ENCODE measurements at places on chromosomes 6 and 20.

DNA sequence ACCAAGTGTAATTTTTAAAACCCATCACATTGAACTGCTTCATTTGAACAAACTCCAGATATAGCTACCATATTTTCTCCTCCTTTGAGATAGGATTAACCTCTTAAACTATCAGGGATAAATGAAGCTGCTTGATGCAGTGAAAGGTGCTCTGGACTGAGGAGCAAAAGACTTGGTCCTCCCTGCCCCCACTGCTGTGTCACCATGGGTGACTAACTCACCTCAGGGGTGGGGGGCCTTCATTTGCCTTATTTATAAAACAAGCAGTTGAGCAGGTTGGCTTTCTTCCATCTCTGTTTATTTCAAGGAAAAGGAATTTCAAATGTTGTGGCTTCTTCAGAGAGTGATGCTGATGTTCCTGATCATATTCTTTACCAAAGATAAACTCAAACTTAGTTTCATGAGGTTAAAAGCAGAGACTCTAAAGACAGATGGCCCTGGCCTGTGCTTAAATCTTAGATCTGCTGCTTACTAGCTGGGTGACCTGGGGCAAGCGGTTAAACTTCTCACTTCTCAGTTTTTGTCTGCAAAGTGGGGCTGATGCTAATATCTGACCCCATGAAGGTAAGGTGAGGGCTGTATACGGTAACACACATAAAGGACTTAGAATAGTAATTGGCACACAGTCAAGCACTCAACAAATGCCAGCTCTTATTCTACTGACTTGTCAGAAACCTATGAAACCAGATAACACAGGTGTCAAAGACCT is 50.5 kb downstream of the FHL5 start:
- no peak for DNase-seq

DNA sequence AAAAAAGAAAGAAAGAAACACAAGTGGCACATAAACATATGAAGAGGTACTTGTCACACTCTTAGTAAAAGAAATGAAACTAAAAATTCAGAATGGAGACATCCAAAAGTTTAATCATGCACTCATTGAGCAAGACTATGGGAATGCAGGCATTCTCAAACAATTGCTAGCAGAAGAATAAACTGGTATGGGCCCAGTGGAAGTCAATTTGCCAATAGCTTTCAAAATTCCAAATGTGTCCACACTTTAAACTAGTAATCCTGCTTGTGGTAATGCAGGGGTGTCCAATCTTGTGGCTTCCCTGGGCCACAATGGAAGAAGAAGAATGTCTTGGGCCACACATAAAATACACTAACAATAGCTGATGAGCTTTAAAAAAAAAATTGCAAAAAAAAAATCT is 97.4 kb downstream of the EPB41L2 start:
- no peak for DNase-seq

GRCh38 chr20:47561603-47562583 is 60.2 kb downstream of the NCOA3 start:
- no peak for DNase-seq

GRCh38 chr6:38476141-38476540 is 163.6 kb downstream of the BTBD9 start:
- DNase-seq: no peak

DNA sequence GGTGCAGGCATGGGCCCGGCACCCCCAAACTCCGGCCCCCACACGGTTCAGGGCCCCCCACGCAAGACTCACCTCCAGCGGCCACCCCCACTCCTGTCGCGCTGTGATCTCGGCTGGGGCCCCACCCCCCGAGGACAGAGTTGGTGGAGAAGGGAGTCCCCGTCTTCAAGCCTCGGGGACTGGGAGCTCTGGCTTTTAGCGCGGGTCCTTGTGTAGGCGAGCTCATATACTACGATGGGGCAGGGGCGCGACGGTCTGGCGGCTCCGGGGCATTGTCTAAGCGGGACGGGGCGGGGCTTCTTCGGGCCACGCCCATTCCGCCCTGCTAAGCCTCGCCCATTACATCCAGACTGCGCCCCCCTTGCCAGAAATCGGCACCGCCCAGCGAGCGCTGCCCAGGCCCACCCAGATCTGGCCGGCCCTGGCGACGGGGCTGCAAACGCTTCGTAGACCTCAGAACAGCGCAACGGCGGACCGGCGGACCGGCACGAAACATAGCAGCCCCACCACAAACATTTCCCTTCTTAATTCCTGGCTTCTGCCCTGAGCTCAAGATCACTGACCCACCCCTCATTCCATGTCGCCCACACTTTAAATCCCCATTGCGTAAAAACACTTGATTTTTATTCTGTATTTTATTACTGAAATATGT is 1.0 kb upstream of the DDAH2 start:
- DNase-seq: peak; percentile 81

DNA sequence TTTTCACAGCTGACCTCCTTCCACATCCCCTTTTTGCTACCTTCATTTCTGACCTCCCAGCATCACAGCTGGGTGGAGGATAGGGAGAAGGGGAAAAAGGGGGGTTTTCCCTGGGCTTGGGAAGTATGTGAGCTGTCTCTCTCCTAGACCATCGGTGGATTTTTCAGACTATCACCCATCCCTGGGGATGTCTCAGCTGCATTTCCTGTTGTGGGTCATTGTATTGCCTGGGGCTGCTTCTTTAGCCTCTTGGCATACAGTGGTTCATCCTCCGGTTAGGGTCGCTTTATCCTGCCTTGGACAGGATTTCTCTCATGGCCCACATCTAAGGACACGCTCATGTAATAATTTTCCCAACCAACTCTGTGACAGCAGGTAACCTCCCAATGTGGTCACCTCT is 142.5 kb upstream of the ARG1 start:
- DNase-seq: no peak

GRCh38 chr6:159642481-159642880 is 50.6 kb downstream of the SOD2 start:
- no peak for DNase-seq

DNA sequence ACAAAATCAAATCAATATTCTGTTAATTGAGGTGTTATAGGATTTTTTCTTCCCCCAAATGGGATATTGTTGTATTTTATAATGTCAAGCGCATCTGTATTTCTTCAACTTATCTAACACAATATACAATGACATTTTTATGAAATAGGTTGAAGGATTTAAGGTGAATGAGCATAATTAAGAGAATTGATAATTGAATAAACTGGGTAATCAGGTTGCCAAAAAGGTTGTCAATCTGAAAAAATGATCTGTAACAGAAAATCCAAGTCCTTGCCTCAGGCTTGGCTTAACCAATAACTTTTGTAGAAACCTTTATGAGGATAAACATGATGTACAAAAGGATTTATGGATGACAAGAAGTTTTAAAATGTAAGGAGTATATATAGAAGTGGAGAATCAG is 1101.7 kb upstream of the EYS start:
- DNase-seq: no peak

- no peak for DNase-seq
These were observed 4.4 kb upstream of the PTPRT start for GRCh38 chr20:43194137-43194536.

- no peak for DNase-seq
These were observed 139.2 kb downstream of the SOX4 start for GRCh38 chr6:21732731-21733130.

GRCh38 chr6:12383448-12383847 is 93.3 kb downstream of the EDN1 start:
- DNase-seq: no peak

- no peak for DNase-seq
These were observed 94.8 kb upstream of the FOXA2 start for GRCh38 chr20:22679197-22679596.

GRCh38 chr6:4280707-4281106 is 145.3 kb upstream of the ECI2 start:
- DNase-seq: no peak

- peak; percentile 11 for DNase-seq
These were observed 7.6 kb upstream of the HIVEP2 start for GRCh38 chr6:142952614-142953013.

- peak; percentile 98 for DNase-seq
These were observed 590 bp downstream of the HIVEP2 start for GRCh38 chr6:142944124-142945048.

- DNase-seq: no peak
These were observed 50.7 kb downstream of the OPN5 start for GRCh38 chr6:47832386-47833100.

DNA sequence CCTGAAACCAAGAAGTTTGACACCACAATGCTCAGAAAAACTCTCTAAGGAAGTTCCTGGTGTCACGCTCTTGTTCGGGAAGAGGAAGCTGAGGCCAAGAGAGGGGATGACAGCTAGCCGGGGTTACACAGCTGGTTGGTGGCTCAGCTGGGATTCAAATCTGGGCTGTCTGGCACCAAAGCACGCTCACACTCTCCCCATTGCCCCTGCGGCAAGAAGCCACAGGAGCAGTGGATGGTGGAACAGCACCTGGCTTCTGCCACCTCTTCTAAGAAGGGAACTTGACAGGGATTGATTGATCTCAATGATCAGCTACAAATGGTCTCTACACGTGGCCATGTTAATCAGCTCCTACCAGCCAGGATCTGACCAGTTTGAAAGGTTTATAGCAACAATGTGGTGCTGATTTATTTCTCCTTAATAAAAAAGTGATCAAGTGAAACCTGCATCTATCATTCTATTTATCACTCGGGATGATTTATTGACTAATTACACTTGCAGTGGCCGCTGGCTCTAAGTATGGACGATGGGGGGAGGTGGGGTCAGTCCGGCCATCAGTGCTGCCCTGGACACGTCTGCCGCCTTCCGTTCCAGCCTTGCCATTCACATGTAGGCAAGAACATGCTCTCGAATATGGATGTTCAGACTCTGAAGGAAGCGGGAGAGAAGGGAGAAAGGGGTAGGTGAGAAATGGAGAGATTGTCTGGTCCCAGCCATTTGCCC is 71.9 kb upstream of the TOP1 start:
- no peak for DNase-seq

DNA sequence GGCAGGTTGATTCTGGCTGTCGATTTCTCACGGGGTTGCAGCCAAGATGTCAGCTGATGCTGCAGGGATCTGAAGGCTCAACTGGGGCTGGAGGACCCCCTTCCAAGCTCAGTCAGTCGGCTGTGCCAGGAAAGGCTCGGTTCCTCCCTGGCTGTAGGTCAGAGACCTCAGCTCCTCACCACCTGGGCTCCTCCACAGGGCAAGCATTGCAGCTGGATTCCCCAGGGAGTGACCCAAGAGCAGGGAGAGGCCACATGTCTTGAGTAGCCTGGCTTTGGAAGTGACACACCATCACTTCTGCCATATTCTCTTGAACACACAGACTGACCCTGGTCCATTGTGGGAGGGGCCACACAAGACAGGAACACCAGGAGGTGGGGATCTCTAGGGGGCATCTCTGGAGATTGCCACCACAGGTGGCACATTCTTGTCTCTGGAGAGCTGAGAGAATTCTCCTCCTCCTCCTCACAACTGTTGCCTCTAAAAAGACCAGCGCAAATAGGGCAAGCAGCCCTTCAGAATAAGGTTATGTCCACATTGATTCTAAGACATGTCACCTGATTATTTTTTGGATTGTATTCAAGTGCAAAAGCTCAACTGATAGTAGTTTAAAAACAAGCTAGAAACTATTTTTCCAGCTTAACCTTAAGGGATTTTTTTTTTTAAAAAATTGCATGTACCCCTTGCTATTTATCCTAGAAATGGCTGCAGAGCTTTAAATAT is 270.5 kb downstream of the NRN1 start:
- DNase-seq: no peak

DNA sequence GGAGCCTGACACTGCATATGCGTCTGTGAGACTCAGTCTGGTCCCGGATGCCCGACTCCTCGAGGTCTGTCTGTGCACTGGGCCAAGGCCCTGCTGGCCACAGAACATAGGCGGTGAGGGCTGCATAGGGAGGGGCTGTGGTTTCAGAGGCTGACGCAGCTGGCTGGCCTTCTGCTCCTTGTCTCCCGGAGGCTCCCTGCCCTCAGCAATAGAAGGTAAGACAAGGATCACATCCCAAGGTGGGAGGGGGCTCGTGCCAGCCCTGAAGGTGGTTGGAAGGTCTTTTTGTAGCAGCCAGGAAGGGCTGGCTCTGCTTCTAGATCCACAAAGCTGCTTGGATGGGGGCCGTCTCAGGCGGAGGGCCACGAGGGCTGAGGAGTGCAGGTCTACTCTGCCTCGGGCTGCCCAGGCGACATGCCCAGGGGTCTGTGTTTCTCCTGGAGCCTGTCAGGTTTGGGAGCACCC is 239.8 kb upstream of the SULF2 start:
- DNase-seq: no peak

- DNase-seq: no peak
These were observed 39.5 kb downstream of the CITED2 start for GRCh38 chr6:139334806-139335446.

GRCh38 chr20:62319346-62319909 is 16.6 kb downstream of the ADRM1 start:
- no peak for DNase-seq

GRCh38 chr6:32118782-32119628 is 9.0 kb downstream of the ATF6B start:
- peak; percentile 84 for DNase-seq

GRCh38 chr20:24236201-24236600 is 233.2 kb upstream of the SYNDIG1 start:
- DNase-seq: no peak

DNA sequence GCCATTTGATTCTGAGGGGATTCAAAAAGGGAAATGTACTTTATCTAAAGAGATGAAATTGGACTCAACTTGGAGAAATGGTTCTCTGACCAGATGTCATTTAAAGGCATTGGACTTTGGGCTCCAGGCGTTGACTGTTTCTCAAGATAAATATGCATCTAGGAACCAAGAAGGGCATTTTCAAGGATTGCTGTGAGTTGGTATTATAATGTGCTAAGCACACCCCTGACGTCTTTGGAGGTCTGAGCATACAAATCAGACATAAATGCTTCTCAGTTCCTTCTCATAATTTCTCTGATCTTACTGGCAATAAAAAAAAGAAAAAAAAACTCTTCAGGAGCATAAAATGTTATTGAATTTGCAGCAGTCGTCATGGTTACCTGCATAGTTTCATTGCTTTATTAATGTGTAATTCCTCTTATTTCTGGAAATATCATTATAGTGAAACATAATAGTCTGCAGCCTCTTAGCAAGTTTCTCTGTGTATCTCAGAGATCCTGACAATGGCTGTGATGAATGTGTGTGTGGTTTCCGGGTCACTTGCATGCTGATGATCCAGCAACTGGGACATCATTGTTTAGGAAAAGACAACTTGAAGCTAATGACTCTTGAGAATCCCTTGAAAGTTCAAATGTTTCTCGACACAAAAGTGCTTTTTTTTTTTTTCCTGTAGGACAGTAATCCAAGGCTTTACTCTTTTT is 136.0 kb downstream of the AIG1 start:
- no peak for DNase-seq

- DNase-seq: no peak
These were observed 343 bp downstream of the SNAP91 start for GRCh38 chr6:83708546-83708969.

- DNase-seq: no peak
These were observed 26.0 kb downstream of the DSTN start for GRCh38 chr20:17595856-17596255.

DNA sequence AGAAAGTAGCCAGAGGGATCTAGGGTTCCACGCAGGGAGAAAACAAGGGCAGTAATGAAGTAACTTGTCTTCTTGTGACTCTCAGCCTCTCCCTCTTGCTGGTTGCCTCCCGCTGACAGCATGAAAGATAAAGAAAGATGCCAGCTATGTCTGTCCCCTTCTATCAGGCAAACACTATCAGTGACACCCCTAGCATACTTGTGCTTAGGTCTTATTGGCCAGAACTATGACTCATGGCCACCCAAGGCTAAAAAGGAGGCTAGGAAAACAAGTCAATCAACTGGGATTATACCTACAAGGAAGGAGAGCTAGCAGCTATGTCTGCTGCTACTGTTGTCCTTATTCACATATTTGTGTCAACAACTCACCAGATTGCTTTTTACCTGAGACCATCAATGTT is 206.8 kb upstream of the SOX4 start:
- DNase-seq: no peak

Data from activated CD8-positive, alpha-beta T cell treated with anti-CD3 and anti-CD28 coated beads for 36 hours (primary cell).